Calu3 (cell line): ENCODE measurements at places on chromosomes 7 and 10. TPM values are rescaled to one million over a fixed set of nuclear protein-coding genes. Genes with fewer than 3 reads are reported as not detected.

- DNase-seq: peak; percentile 86
- H3K27ac ChIP-seq: peak overlapping the region; percentile 15
- no peaks in the 10 kb centered on the region for H3K27me3 ChIP-seq
- peaks cover 31% of the 10 kb centered on the region for H3K4me1 ChIP-seq
- H3K4me3 ChIP-seq: peak overlapping the region; percentile 50
Observed at GRCh38 chr7:4189131-4189570, 492.9 kb upstream of the FOXK1 start.

DNA sequence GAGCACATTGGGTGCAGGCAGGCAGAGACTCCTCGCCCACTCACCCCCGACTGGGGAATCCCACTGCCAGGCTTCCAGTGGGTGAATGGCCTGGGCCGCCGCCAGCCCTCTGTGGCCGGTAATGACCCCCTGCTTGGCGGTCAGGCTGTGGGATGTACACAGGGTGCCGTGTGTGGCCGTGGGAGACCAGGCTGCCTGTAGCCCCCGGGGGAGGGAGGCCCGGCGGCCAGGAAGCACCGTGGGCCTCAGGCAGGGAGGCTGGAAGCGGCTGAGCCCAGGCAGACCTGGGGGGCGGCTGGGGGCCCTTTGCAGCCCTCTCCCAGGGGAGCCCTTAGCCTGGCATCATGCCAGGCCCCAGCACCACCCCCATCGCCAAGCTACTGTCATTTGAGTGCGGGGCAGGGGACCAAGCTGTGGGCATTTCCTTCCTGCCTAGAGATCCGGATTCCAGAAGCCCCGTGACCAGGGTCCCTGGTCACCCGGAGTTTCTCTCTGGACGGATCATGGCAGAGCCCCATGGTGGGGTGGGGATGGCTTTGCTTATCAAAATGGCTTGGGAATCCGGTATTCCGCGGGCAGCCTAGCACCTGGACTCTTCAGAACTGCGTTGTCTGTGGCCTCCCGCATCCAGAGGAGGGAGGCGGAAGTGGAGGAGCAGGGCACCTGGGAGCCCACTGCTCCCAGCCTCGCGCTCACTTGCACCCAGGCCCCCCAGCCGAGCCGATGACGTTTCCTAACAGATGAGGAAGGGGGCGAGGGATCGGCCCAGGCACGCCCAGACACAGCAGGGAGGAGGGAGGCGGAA lies 1.1 kb downstream of the TTYH3 start:
- H3K4me3 ChIP-seq: peak overlapping the region; percentile 99
- H3K27me3 ChIP-seq: no peaks in the 10 kb centered on the region
- H3K36me3 ChIP-seq: peaks cover 53% of the 10 kb centered on the region
- DNase-seq: peak; percentile 73
- peaks cover 44% of the 10 kb centered on the region for H3K4me1 ChIP-seq

Gene NPC1L1
- total RNA-seq: 45.0 and 46.0 TPM in 2 replicates

GRCh38 chr7:2255145-2256139 lies 13.4 kb downstream of the NUDT1 start:
- no peak overlapping the region for H3K27ac ChIP-seq
- H3K4me3 ChIP-seq: no peak overlapping the region
- no peaks in the 10 kb centered on the region for H3K27me3 ChIP-seq
- peaks cover 7% of the 10 kb centered on the region for H3K4me1 ChIP-seq
- peaks cover 44% of the 10 kb centered on the region for H3K36me3 ChIP-seq

DNA sequence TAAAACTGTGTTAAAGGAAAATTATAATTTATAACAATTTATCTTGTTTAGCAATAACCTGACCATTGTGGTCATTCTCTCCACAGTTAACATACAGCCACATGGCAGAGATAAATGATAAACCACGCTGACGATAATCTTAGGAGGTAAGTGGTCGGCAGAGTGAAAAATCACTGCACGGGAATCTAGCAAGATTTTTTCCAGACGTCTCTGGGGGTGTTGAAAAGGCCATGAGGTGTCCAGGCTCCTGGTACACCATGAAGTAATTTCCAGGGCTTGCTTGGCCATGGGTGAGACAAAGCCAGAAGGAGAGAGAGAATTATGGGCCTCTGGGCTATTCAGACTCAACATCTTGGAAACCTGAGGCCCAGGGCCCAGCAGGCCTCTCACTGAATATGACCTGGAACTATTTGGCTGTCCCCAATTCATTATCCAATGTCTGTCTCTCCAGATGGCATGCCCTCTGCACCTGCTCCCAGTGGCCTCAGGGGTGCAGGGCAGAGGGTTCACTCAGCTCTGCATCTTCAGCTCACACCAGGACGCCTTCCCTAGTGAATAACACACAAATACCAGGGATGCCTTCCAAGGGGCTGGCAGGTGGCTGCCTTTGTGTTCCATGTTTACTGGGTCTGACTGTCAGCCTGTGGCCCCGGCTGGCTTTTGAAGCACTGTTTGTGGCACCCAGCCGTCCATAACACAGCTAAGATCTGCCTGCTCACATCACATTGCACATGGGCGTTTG lies 590.4 kb upstream of the PFKP start:
- no peaks in the 10 kb centered on the region for H3K36me3 ChIP-seq
- H3K27ac ChIP-seq: no peak overlapping the region
- no peak for DNase-seq
- H3K4me3 ChIP-seq: no peak overlapping the region
- H3K27me3 ChIP-seq: no peaks in the 10 kb centered on the region

DNA sequence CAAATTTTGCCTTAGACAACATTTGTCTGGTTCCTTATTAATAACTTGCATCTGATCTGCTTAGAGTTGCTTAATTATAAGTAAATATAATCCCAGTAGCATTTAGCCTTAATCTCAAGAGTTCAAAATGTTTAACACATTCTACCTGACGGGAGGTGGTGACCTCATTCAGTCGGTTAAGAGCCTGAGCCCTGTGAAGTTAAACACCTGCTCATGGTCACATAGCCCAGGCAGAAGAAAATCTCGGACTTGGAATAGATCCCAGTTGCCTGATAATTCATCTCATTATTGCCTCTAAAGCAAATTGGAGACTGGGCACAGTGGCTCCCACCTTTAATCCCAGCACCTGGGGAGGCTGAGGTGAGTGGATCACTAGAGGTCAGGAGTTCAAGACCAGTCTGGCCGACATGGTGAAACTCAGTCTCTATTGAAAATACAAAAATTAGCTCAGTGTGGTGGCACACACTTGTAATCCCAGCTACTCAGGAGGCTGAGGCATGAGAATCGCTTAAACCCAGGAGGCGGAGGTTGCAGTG lies 18.6 kb upstream of the ASCC1 start:
- H3K4me1 ChIP-seq: no peaks in the 10 kb centered on the region
- H3K4me3 ChIP-seq: no peak overlapping the region
- H3K27ac ChIP-seq: no peak overlapping the region

GRCh38 chr7:67738958-67739357 lies 742.3 kb downstream of the TYW1 start:
- peaks cover 4% of the 10 kb centered on the region for H3K36me3 ChIP-seq
- no peak for DNase-seq
- no peak overlapping the region for H3K27ac ChIP-seq
